ENCODE measurements at places on chromosomes 5 and 9.

DNA sequence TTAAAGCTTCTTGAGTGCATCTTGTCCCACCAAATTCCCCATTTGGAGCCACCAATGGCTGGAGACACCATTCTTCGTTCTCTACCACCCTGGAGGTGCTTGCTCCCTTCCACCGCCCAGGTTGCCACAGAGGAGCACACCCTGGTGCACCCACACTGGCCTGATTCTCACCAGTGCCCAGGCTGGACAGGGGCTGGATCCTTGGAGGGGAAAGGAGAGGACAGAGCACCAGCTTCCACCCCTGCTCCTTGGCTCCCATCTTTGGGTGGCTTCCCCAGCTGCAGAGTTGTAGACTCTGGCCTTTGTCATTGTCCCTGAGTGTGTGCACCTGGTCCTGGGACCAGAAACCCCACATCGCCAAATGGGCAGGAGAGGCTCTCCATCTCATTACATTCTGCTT, 21.9 kb upstream of the CTSV start:
- no peak for DNase-seq

DNA sequence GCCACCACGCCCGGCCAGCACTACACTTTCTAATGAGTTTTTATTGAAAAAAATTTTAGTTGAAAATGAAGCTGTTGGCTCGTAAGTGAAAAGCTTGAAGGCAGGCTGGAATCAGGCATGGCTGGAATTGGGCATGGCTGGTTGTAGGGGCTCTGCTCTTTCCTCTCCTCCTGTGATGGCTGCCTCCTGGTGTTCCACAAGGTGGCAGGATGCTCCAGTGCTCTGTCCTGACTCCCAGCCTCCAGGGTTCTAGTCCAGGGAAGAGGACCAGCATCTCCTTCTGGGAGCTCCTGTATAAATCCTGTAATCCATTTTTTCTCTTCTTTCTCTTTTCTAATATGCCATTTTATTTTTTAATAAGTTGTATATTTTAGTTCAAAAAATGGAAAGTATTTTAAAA, 57.2 kb upstream of the DHFR start:
- DNase-seq: peak; percentile 48

DNA sequence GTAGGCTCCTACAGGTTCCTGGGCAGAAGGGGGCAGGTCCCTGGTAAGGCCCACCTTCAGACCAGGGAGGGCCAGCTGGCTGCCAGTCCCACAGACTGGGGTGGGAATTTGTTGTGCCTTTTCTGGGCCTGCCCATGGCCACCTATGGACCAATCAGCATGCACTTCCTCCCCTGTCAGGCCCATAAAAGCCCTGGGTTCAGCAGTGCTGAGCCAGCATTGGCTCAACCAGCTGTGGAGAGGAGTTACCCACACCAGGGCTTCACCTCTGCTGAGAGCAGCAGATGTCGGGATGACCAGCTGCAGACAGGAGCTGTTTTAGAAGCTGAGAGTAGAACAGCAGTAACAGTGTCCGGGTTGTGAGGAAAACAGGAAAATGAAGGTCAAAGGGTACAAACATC, 373.4 kb upstream of the ACO1 start:
- no peak for DNase-seq

- DNase-seq: no peak
Observed at GRCh38 chr5:66186108-66186507, 42.0 kb downstream of the SREK1 start.

GRCh38 chr5:175092691-175093090, 351.3 kb downstream of the DRD1 start:
- DNase-seq: no peak
